ENCODE measurements at places on chromosomes 6 and 20. TPM values are rescaled to one million over a fixed set of nuclear protein-coding genes. Genes with fewer than 3 reads are reported as not detected.

Gene SIRPD
- total RNA-seq = 0.68 TPM

Gene RAET1L
- total RNA-seq = not detected

Gene RSPO4
- total RNA-seq = not detected

Gene PLEKHG1
- 0.12 TPM for total RNA-seq

DNA sequence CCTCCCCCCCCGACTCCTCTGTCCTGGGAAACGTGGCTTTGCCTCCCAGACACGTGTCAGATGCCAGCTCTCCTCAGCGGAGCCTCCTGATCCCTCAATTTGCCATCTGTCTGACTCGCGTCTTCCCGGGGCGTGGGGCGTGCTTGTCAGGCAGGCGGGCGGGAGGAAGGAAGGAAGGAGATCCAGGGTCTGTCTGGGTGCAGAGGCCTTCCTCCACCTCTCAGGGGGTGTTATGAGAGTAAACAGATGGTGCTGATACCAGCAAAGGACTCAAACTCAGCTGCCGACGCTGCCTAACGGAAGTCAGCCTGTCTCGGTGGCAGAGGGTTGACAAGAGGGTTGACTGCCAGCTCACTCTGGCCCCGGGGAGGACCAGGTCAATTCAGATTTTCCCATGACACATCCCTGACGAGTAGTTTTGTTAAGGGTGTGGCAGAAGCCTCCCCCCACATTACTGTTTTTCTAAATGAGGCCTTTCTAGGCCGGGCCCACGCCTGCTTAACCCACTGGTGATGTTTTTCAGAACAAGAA lies 17.0 kb downstream of the UQCC2 start:
- peak; percentile 98 for DNase-seq

DNA sequence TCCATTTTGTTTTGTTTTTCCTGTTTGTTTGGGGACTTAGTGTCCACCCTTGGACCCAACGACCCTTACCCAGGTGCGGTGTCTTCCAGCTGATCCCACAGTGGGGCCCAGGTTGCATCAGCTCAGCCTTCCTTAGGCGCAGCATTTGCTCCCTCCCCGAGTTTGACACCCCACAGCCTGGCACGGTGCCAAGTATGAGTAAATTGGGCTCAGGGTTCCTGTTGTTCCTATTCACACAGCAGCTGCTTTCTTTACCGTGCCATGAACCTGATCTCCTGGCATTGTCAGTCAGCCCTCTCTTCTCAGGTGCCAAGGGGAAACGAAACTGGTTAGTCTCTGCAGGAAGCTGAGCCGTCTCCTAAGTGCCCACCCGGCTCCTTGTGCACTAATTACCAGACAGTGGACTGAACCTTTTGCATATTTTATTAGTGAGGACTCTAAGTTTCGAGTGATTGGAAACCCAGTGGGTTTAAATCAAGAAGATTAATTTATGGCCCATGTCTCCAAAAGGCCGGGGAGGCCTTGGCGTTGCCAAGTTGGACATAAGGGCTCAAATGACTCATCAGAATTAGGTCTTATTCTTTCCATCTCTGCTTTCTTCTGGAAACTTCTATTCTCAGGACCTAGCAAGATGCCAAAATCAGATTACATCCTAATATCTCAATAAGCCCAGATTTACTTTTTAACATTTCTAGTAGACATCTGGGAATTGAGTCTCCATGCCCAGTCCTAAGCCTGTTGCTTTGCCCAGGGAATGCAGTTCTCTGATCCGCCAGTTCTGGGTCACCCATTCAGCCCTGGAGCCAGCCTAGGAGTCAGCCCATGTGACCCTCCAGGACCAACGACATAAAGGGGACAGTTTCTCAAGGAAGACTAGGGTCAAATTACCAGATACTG lies 68.8 kb downstream of the TSHZ2 start:
- no peak for DNase-seq

Gene DNMT3B
- total RNA-seq = 6.8 TPM

GRCh38 chr6:108655806-108656651 lies 95.3 kb downstream of the FOXO3 start:
- DNase-seq = peak; percentile 88

DNA sequence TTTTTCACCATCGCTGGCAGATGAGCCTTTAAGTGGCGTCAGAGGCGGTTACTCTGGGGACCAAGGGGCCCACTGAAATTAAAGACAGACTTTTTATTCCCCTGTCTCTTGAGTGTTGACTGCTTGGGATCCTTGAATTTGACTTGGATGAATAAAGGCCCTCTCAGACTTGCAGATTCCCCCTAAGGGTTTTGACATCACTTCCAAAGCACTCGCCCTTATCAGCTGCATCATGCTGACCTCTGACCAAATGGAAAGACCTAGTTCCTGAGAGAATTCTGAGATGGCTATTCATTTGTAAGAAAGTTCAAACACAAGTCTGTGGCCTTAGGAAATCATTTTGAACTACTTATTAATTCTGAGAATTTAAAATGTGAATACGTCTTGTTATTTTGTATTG lies 13.5 kb upstream of the MOXD1 start:
- peak; percentile 83 for DNase-seq

- DNase-seq = no peak
Observed at GRCh38 chr6:21905531-21905930, 312.0 kb downstream of the SOX4 start.

Gene TRIM10
- not detected for total RNA-seq

DNA sequence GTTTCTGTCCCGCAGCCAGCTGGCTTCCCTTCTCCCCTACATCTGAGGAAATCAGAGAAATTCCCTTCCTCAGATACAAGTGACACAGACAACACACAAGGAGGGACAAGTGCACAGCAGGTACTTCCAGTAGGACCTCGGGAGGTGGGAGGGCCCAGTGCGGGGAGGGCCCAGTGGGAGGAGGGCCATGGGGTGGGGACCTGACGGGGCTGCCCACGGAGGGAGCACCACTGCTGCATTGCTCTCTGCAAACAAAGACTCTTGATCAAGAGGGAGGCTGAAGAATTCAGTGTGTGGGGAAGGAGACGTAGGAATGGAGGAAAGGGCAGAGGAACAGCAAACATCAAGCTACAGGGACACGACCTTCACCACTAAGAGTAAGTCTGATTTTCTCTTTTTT lies 9.0 kb downstream of the TAP2 start:
- no peak for DNase-seq

DNA sequence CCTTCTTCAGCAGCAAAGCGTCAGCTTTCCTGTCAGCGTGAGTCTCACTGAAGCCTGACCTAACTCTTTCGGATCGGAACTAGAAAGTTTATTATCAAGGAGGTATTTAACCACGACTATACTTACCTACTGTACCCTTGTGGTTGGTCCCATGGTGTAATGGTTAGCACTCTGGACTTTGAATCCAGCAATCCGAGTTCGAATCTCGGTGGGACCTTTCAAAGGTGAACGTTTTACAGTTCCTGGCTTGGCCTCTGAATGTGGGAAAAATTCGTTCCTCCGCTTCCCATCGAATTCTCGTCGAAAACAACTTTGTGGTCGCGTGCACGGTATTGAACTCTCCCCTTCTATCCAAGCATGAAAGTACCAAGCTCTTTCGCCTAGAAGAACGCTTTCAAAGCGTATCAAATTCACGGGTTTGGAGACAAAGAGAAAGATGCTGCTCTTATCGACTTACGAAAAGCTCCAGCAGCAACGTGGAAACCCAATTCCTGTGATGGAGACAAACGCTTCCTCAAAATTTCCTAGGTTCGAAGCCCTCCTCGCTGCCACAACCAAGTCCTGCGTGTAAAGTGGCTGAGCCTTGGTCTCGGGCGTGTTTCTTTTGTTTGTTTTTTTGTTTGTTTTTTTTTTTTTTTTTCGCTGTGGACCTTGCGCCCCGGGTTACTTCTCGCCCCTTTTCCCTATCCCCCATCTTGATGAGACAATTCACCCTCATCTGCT lies 63.7 kb downstream of the GPX5 start:
- peak; percentile 81 for DNase-seq

Gene PTK7
- total RNA-seq = 66.4 TPM

- peak; percentile 68 for DNase-seq
Observed at GRCh38 chr6:33585403-33586107, 5.5 kb upstream of the BAK1 start.

DNA sequence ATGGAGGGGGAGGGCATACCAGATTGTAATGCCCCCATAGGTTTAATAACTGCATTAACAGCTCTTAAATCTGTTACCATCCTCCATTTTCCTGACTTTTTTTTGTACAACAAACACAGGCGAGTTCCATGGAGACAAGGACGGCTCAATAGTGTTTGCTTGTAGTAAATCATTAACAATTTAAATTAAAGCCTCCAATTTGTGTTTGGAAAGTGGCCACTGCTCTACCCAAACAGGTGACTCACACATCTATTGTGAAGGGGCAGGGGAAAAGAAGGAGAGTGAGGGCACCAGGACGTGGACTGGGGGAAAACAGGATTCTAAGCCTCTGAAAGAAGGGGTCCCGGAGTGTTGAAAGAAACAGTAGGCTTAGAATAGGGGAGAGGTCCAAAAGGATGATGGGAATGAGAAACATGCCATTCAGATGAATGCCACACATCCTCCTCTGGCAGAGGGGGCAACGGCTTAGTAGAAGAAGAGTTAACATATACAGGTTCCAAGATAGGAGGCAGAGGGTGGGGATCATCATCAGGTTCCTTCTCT lies 6.9 kb downstream of the GLYATL3 start:
- DNase-seq = no peak

- no peak for DNase-seq
Observed at GRCh38 chr20:34755367-34755766, 51.2 kb downstream of the TP53INP2 start.

Gene ISM1
- total RNA-seq = 0.39 TPM

Gene INSM1
- total RNA-seq = 0.10 TPM

Gene ELOVL2
- 0.59 TPM for total RNA-seq

GRCh38 chr20:53032478-53032932 lies 60.3 kb downstream of the TSHZ2 start:
- DNase-seq = peak; percentile 34

Gene STMND1
- not detected for total RNA-seq

GRCh38 chr6:24859132-24859531 lies 60.4 kb upstream of the ARMH2 start:
- DNase-seq = no peak

Gene TNNC2
- 0.36 TPM for total RNA-seq

DNA sequence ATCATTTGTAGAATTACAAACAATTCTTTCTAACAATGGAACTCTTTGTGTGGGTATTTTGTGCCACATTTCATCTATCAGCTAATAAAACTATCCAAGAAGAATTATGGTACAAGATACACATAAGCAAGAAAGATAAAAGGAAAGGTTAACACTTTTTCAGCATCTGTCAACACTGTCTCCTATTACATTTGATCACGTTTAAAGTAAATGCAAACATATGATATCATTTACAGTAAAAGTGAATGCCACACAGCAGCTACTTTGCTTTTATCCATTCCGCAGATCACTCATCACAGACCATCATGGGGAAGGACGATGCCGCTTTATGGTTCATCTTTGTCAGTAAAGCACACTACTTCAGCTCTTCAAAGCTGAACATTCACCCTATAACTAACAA lies 456.4 kb upstream of the MANEA start:
- no peak for DNase-seq

DNA sequence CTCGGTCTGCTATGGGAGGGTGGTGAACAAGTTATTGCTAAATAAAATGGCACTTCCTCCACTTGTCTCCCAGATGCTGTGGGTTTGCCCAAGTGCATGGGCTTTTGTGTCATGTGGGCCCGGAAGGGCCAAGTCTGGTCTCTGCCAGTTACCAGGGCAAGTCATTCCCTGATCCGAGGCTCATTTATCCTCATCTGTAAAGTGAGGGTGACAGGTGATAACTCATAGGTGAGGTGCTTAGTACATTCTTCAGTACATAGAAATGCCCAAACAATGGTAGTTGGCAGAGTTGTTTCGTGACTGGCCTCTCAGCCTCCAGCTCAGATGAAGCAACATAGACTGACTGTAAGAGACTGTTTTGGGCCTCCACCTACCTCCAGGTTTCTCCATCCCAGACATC lies 2.0 kb upstream of the MUCL3 start:
- no peak for DNase-seq

GRCh38 chr20:24590178-24590982 lies 121.0 kb downstream of the SYNDIG1 start:
- DNase-seq = peak; percentile 32

DNA sequence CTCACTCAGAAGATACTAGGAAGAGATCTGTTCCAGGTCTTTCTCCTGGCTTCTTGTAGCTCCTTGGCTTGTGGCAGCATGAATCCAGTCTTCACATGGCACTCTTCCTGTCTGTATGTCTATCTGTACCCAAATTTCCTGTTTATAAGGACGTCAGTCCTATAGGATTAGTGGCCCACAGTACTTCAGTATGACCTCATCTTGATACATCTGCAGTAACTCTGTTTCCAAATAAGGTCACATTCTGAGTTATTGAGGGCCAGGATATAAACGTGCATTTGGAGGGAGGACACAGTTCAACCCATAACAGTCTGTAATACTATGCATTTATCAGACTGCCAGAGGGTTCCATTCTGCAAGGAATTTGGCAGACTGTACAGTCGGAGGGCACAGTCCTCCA lies 57.6 kb upstream of the DYNLRB1 start:
- DNase-seq = no peak

DNA sequence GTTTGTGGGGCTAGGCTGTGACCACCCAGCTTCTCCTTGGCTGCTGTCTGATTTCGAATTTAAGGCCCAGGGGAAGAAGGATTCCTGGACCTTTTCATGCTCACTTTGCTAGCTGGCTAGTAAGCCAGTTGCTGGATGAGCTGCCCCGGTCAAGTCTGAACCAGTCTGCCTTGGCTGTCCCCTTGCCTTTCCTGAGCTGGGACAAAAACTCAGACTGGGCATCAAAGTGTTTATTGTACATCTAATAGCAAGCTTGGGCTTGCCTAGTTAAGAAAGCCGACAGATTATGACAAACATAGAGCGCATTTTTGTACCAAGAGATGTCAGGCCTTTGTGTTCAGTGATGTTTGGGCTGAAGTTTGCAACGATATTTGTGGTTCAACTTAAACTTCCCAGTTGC lies 750 bp upstream of the PAK5 start:
- no peak for DNase-seq

DNA sequence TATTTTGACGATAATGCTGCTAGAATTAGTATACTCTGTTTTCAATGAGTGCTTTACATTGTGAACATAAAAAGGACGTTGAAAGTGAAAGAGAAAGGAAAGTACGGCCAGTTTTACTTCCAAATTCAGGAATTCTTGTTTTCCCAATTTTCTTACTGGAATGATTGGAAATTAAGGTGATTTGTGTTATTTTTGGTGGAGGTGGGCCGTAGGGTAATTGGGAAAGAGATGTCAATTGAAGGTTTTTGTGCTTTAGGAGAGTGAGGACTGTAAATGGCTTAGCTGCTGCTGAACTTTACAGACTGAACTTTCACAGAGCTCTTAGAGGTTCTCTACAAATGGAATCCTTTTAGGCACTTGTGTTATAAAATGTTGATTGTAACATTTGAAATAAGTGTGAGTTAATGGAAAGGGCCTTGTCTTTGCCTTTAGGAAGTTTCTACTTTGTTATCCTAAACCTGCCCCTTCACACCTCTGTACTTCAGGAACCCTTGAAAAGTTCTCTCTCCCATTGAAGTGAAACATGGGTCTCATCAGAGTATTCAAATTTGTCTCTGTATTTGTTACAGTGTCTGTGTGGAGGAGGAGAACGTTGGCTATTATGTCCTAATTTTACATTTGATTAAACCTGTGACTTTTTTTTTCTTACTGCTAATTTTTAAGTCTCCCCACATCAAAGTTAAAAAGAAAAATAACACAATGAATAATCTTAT lies 256.4 kb downstream of the ARID1B start:
- DNase-seq = peak; percentile 32
